ENCODE measurements at places on chromosomes 3 and 15.

DNA sequence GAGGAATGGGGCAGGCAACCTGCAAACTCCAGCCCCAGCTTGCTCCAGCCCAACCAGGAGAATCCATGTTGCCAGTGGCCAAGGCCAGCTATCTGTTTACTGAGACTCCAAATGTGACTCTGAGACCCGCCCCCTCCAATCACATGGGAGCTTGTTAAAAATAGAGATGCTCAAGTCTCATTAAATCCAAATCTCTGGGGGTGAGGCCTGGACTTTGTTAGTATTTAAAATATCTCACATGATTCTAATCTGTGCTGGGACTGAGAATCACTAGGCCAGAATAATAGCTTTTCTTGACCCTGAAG, 224.2 kb upstream of the TBL1XR1 start:
- no peak for DNase-seq

DNA sequence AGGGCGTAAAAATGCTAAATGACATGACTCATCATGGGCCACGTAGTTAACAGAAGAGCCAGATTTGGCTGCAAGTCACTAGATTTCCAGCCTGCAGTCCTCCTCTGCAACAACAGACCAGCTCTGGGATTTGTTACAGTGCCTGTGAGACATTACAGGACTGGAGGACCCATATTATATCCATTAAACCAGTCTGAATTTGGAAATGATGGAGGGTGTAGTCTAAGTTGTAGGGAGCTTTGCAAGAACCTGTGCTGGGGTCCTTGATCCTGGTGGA, 10.8 kb downstream of the ZNF774 start:
- no peak for DNase-seq

- DNase-seq = no peak
Observed at GRCh38 chr3:59247402-59247841, 197.6 kb upstream of the CFAP20DC start.

GRCh38 chr3:124373524-124373923, 356.7 kb upstream of the UMPS start:
- DNase-seq = no peak

DNA sequence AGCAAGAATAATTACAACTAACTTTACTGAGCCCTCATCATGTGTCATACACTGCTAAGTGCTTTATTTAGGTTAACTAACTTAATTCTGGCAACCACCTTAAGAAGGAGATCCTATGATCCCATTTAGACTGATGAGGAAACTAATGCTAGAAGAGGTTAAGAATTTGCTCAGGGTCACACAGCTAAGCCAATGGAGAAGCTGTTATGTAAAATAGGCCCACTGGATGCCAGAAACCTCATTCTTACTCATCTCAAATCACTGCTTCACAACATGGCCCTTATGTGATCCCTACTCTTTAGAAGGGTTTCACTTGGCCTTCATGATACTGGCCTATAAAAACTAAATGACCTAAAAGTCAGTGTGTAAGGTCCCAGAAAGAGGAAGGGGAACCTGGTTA, 41.2 kb downstream of the IMPG2 start:
- DNase-seq = no peak

GRCh38 chr3:34183611-34184340, 385.3 kb downstream of the PDCD6IP start:
- DNase-seq = no peak

- no peak for DNase-seq
Observed at GRCh38 chr3:33834096-33834453, 35.6 kb downstream of the PDCD6IP start.

GRCh38 chr15:70149667-70150404, 52.1 kb upstream of the TLE3 start:
- DNase-seq = no peak

- DNase-seq = no peak
Observed at GRCh38 chr15:44215594-44215993, 20.5 kb upstream of the FRMD5 start.

DNA sequence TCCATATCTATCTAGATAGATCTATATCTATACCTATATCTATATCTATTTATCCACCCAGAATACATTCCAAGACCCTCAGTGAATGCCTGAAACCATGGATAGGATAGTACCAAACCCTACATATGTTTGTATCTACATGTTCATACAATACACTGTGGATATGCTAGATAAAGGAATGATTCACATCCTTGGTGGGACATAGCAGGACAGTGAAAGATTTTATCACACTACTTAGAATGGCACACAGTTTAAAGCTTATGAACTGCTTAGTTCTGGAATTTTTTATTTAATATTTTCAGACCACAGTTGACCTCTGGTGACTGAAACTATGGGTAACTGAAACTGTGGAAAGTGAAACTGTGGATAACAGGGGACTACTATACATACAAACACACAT, 198.8 kb upstream of the TTC14 start:
- no peak for DNase-seq

DNA sequence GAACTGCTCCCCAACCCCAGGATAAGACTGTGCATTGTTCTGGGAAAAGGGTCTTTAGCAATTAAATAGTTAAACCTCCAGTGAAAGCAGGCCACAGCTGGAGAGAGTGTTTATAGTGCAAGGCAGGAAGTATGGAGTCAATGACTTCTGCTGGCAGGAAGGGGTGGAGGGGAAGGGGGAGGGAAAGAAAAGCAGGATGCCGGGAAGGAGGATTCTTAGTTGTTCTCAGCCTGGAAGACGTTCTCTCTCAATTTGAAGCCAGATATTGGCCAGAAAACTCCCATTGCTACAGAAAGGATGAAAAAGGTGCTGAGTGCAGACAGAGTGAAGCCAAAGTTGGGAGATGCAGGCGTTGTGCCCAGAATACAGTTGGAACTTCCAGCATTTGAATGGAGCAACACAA, 35.7 kb upstream of the ACTL6A start:
- DNase-seq = no peak

DNA sequence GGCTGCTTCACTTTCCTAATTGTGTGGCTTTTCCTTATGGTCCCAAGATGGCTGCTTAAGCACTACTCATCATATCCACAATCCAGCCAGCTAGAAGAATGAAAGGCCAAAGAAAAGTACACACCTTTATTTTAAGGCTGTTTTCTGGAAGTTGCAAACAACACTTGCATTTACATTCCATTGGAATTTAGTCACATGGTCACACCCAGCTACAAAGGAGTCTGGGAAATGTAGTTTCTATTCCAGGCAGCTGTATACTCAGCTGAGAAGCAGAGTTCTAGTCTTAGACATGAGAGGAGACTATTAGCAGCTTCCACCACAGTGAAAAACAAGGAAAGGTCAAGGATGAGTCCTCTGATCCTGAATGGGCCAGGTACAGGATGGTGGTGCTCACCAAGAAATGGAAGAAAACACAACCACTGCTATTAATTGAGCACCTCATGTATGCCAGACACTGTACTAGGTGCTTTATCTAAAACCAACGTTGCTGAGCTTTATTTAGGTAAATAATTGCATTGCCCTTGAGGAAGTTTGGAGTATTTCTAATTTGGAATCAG, 28.0 kb upstream of the ATG7 start:
- DNase-seq = no peak

DNA sequence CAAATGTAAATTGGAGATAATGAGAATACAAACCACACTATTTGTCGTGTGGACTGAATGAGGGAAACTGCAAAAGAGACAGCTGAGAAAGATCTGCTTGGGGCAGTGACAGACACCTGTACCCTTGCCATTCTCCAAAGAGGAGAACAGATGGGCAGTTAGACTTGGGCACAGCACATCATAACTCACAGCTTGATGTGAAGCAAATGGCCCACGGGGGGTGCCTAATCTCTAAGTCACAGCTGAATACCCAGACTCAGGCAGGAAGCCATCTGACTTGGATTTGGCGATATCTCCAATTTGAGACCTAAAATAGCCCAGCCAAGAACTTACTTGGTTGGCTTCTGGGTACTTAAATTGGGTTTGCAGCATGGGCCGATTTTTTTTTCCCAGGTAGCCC, 10.0 kb upstream of the SLC6A11 start:
- DNase-seq = no peak

DNA sequence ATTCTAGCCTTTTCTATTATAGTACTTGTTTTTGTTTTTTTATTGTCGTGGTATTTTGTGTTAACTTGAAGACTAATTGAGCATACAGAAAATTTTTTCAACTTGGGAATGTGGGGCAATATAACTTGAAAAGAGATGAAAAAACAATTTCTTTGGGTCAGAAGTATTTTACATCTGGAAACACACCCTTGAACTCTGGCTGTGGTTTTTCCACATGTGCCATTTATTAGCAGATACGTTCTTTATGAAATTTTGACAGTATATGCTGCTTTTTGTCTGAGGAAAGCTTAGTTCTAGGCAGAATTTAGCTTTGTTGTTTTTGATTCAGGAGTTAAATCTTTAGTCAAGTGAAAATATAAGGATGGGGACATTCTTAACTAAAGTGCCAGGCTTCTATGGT, 44.7 kb downstream of the TCF12 start:
- DNase-seq = no peak

- no peak for DNase-seq
Observed at GRCh38 chr15:85097725-85098124, 116.1 kb downstream of the PDE8A start.

DNA sequence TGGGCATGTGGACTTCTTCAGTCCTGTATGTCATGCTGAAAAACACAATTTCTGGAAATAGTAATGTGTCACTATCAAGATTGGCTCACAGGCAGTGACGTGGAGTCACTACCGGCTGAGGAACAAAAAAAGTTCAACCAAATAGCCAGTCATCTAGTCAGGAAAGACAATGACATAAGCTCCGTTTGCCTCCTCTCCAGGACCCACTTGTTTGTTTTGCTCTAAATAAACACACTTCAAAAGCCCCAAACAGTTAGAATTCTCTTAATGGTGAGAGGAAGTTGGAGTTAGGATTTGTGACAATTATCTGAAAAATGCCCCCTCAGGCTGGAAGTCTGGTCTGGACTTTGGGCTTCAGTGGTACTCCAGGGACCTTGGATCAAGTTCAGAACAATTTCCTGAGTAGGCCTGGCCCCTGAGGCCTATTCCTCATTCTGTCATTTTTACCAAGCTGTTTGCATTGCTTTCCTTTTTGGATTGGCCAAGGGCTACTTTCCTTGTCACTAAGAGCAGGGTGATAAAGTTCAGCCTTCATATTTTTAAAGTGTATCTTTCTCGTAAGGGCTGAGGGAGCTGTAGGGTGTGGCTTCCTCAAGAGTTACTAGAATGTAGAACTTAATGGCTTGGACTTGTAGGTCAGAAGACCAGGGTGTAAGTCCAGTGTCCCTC, 98.9 kb downstream of the EOMES start:
- DNase-seq = no peak

DNA sequence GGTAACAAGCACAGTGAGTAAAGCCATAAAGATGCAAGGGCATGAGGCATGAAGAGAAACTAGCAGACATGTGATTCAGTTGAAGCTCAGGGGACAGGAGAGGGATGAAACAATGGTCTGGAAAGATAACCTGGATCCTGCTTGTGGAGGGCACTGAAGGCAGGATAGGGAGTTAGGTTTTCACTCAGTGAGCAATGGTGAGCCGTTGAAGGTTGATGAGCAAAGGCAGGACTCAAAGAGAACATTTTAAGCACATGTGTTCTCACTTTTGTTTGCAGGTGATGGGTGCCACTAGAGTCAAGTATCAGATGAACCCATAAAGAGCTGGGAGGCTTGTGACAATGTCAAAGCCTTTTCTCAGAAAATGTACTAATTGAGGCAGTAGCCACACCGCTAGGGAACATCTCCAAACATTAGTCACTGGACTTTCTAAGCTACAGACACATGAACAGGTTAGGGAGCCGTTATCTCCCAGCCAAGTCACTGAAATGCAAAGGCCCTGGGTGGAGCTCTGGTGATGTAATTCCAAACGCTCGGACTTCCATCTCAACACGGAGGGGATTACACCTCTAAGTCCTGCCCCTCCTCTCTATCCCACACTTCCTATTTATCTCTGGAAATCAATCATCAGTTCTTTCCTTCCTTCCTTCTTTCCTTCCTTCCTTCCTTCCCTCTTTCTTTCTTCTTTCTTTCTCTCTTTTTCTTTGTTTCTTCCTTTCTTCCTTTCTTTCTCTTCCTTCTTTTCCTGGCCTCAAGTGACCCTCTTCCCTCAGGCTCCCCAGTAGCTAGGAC, 22.7 kb downstream of the KLHL6 start:
- no peak for DNase-seq

GRCh38 chr15:46127361-46127874, 492.6 kb downstream of the SQOR start:
- DNase-seq = no peak

GRCh38 chr3:123397050-123397590, 51.8 kb downstream of the ADCY5 start:
- DNase-seq = no peak

DNA sequence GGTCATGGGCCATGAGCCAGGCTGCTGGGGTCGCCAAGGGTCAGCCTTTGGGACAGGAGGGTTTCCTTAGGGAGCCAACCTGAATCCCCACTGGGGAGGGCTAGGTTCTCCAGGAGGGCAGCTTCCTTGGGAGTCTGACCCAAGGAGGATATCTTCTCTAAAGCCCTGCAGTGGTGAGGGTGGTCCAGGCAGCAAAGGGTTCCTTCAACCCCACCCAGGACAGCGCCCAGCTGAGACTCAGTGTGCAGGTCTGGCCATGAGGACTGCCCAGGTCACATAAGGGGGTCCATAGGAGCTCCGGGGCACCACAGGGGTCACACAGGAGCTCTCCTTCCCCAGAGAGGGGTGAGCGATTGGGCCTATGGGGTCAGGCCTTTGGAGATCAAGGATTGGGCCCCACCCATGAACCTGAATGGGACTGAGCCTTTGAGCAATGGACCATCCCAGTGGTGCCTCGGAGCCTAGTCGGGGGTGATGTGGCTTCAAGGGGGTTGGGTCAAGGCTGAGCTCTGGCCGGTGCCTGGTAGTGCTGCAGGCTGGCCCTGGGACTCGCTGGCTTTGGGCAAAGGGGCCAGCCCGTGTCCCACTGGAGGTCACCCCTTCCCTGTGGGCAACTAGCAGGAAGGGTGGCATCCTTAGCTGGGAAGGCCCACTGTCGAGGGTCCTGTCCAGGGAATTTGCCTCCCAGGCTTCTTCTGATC, 216.5 kb downstream of the SNRPN start:
- no peak for DNase-seq

GRCh38 chr3:128433837-128434165, 32.9 kb downstream of the DNAJB8 start:
- no peak for DNase-seq

GRCh38 chr3:143525408-143525807, 322.9 kb downstream of the SLC9A9 start:
- no peak for DNase-seq

Measured in stimulated activated CD8-positive, alpha-beta memory T cell treated with anti-CD3 and anti-CD28 coated beads, Interleukin-4, amount 100 ng/mL, for 1 hour (primary cell).